Bladder microvascular endothelial cell (primary cell): ENCODE measurements at places on chromosomes 6 and 20. TPM values are rescaled to one million over a fixed set of nuclear protein-coding genes. Genes with fewer than 3 reads are reported as not detected.

The NELFE gene
- total RNA-seq = 76.4 and 90.9 TPM in 2 replicates

The CAP2 gene
- total RNA-seq = 2.6 and 4.2 TPM in 2 replicates

The CST7 gene
- not detected in 2 replicates for total RNA-seq

The CASS4 gene
- total RNA-seq = not detected in 2 replicates

The PLEKHG1 gene
- total RNA-seq = 31.2 and 50.9 TPM in 2 replicates

The FGD2 gene
- not detected in 2 replicates for total RNA-seq

The KCNQ5 gene
- under 0.01 TPM in 2 replicates for total RNA-seq

The CRISP3 gene
- total RNA-seq = not detected in 2 replicates

The UNC5CL gene
- under 0.01 and 0.06 TPM in 2 replicates for total RNA-seq

The GJA10 gene
- total RNA-seq = not detected in 2 replicates

The SLC17A1 gene
- total RNA-seq = not detected in 2 replicates

The SCAF8 gene
- total RNA-seq = 13.3 and 31.3 TPM in 2 replicates

The TINAG gene
- total RNA-seq = not detected in 2 replicates

The TSBP1 gene
- total RNA-seq = not detected in 2 replicates

The HDGFL1 gene
- total RNA-seq = not detected in 2 replicates

The FAM83B gene
- total RNA-seq = not detected in 2 replicates
